ENCODE measurements at places on chromosomes 7 and 10.

DNA sequence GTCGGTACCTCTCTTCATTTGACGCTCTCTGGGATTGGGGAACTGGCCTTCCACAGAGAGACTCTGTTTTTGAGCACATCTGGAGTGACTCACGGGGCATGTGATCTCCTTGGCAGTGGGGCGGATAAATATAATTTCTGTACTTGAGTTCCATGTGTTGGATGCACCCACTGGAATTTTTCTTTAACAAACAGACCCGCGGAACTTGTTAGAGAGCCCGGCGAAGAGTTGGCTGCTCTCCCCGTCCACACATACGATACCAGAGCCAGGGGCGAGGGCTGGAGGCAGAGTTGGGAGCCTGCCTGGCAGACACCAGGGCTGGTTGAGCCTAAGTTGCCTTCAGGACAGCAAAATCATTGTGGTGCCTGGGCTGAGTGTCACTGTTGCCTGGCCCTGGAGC, at the start of gene FAM180A:
TSS of gene FAM180A (minus strand) at position 44 of the 400 bp plus-strand sequence. CDS start 233 bp downstream, outside the sequence.
- DNase-seq: no peak

- DNase-seq: no peak
Measured at GRCh38 chr7:54932818-54933543, 85.8 kb upstream of the EGFR start.

DNA sequence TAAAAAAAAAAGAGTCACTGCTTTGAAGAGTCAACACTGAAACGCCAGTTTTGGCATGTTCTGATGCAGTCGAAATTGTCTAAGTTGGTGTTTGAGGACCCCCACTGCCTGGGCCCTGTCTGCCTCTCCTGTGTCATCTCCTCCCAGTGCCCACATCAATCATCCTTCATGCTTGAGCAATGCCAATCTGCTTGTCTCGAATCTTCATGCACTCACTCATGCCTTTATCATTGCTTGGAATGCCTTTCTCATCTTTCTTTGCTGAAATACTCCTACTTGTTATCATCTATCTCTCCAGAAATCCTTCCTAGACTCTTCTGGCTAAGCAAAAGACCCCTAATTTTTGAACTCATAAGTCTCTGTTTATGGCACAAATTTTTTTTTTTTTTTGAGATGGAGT, 42.1 kb upstream of the PLPP4 start:
- no peak for DNase-seq

- no peak for DNase-seq
Measured at GRCh38 chr10:122561212-122561611, 658 bp downstream of the DMBT1 start.

GRCh38 chr10:51358227-51358626, 283.9 kb downstream of the PRKG1 start:
- no peak for DNase-seq

All from inflammatory macrophage treated with lipopolysaccharide for 4 hours (primary cell).